ENCODE measurements at places on chromosomes 2 and 18.

GRCh38 chr2:121375621-121376159, 90.7 kb upstream of the TFCP2L1 start:
- no peak for DNase-seq

DNA sequence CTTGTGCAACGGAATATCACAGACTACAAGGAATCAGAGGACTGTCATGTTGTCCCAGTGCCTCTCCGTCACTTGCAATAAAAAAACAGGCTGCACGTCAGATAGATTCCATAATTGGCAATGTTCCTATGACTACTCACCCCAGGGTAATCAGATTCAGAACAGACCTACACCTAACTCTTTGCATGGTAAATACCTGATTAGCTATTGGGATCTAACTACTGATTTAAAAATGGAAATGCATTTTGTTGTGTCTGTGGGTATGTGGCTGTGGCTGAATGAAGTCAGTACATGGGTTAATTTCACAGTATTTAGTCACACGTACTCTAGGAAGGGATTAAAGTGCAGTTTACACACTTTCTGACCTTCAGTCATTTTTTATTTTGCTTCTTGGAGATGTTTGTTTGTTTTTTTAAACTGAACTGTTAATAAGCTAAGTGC, 91.7 kb downstream of the SCN3A start:
- no peak for DNase-seq

DNA sequence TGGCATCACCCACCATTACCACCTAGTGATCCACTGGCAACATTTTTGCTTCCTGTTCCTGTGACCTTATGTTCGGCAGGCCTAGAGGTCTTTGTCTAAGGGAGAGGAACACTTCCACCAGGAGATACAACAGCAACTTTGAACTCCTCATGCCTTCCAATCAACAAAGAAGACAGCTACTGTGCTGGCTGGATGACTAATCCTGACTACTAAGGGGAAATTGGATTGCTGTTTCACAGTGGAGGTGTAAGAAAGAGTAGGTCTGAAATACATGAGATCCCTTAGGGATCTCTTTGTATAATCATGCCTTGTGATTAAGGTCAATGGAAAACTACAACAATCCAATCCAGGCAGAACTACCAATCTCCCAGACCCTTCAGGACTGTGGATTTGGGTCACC, 45.2 kb downstream of the EIF2AK3 start:
- DNase-seq: no peak

DNA sequence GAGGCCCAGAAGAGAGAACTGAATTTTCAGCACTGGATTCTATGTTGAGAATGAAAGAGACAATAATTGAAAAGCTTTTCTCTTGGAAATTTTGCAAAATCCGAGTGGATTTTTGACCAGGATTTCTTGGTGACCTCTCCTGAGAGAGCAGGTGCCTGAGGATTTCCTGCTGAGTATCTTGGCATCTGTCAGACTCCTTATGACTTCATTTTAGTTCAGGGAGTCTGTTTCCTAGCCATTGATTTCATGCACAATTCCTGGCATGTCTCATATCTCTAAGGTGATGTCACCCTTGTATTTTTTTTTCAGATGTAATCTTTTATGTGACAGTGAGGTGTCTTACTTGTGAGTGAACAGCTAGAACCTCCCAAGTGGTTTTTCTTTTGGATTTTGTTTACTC, 195.9 kb downstream of the NEDD4L start:
- DNase-seq: no peak

- DNase-seq: peak; percentile 96
Measured at GRCh38 chr18:55097456-55098170, 138.4 kb upstream of the CCDC68 start.

DNA sequence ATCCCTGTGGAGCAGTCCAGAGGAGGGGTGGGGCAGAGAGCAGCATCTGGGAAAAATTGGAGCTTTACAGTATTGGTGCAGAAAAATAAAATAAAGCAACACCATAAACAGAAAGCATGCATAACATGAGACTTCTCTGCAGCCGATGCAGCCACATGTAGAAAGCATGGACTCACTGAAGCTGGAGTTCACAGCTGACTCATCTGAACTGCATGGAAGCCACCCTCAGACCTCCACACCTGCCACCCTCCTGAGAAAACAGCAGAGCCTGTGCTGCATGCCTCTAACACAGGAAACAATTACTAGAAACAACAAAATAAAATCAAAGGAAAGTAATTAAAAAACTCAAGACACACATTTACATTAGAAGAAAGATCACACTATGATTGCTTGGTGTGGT, 169.4 kb upstream of the ALKAL2 start:
- DNase-seq: no peak

GRCh38 chr18:35728676-35729075, 147.1 kb downstream of the GALNT1 start:
- DNase-seq: no peak

DNA sequence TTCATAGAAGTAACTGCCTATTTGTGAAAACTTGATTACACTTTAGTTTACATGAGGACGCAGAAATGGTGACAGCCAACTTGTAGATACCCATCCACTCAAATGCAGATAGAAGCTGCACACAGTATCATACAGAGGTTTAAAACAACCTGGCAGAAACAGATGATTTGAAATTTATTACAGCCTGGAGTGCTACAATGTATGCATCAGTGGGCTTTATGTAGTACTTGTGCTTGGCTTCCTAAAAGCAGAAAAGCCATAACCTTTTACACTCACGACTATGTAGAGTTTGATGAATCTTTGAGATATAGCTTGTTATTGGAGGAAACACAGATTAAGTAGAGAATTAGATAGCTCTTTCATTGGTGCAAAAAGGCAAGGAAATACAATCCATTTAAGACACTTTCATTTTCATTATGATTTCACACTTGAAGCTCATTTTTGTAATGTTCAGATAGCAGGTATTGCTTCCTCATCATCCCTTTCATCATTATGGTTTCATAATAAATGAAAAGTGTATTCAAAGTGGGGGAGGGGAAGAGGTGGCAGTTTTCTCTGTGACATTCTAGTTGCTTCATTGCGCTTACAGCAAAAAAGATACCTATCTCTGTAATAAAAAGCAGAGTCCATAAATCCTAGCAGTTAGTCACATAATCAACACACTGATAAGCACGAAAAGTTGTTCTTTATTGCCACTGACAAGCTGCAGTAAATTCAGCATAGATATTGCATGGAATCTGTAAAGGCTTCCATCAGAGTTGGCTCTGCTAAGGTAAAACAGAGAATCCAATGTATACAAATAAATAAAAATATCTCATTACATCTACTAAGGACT, 789.8 kb upstream of the FSHR start:
- DNase-seq: peak; percentile 79

DNA sequence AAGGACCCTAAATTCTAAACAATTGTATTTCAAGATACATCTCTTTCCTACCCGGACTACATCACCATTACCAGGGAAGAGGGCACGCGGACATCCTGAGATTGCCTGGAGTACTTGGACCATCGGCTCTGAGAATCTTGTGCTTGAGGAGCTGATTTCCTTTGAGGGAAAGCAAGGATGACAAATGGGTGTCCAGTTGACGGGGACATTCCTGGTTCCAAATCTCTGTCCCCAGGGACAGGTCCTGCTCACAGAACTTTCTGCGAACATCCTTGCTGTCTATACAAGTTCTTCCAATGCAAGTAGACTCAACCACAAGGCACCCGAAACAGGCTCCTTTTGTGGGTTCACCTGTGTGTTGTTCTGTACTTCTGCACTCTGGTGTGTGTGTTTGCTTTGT, 289.5 kb upstream of the MYT1L start:
- no peak for DNase-seq

DNA sequence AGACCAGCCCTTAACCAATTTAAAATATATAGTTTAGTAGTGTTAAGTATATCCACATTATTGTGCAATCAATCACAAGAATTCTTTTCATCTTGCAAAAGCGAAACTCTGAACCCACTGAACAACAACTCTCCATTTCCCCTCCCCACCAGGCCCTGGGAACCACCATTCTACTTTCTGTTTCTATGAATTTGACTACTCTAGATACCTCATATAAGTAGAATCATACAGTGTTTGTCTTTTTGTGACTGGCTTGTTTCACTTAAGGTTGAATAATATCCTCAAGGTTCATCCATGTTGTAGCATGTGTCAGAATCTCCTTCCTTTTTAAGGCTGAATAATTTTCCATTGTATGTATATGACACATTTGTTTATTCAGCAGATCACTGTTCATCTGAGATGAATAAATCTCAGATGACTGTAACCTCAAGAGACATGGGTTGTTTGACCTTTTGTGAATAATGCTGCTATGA, 8.1 kb upstream of the SOS1 start:
- DNase-seq: no peak

GRCh38 chr2:148842050-148842449, 33.0 kb upstream of the KIF5C start:
- DNase-seq: no peak

DNA sequence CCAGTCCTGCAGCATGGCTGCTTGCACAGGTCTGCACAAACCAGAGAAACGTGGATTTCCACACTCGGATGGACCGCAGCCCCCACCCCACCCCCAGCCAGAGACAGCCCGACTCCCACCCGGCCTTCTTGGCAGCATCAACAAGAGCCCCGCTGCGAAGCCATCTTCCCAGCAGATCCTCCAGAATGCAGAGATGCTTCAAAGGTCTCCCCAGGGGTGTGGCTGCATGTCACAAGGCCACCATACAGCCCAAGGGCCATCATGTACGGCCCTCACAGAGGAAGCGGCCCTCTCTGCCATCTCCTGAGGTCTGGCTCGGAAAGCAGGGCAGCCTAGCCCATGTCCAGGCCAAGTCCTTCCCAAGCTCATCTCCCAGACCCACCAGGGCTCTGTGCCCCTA, 11.5 kb downstream of the DNMT3A start:
- DNase-seq: no peak

DNA sequence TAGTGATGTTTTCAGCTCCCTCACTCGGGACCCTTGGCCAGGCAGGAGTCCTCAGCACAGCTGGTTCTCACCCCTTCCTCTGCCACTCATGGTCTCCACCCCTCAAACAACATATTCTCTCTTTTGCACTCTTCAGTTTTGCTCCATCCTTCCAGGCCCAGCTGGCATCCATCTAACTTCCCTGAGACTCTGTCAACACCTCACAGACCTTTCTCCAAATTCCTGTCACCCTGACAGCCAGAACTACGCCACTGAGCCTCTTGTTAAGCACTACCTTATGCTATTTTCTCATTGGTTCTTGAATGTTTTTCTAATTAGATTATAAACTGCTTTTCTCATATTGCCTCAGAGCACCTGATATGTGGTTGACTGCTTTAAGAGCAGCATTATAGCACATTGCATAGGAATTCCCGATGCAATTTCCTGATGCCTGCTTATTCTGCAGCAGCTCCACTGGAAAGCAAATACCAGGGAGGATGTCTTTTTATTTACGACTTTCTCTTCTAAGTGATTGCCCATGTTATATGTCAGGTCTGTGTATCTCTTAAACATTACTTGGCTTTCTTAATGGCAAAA, 12.4 kb upstream of the INO80C start:
- no peak for DNase-seq

DNA sequence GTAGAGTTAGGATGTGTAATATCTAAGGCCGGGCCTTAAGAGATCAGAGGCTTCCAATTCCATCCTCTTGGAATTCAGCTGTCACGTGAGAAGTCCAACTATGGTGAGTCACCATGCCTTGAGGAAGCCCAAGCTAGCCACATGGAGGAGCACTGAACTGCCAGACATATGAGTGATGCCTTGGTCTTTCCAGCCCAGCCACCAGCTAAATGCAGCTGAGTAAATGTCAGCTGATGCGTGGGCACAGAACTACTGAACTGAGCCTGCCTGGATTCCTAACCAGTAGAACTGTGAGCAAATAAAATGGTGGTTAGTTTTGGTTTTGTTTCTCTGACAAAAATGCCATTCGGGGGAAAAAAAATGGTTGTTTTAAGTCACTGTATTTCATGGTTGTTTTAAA, 153.7 kb upstream of the SERTAD2 start:
- DNase-seq: no peak

- no peak for DNase-seq
Measured at GRCh38 chr2:16664052-16664731, 1.4 kb downstream of the CYRIA start.

DNA sequence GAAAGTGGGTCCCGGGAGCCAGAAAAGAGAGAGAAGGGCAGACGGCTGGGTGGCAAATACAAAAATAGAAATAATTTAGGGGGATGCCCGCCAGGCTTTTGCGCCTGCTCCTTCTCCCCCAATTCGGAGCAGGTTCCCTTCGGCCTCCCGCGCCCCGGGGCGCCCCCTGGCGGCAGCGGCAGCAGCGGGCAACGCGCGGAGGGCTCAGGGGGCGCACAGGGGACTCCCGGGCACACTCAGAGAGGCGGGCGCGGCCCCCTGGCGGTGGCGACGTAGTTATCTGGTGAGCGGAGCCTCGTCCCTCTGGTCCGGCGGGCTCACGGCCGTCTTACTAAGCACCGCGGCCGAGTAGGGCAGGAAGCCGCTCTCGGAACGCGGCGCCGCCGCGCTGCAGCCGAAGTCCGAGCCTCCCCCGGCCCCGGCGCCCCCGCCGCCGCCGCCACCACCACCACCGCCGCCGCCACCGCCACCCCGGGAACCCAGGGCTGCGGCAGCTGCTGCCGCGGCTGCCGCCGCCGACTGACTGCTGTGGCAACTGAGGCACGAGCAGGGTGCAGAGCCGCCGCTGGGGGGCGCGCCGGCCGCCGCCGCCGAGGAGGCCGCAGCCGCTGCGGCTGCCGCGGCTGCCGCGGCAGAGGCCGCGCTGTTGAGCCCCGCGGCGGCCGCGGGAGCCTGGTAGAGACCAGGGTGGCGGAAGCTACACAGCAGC, 3.8 kb downstream of the EVX2 start:
- peak; percentile 93 for DNase-seq

DNA sequence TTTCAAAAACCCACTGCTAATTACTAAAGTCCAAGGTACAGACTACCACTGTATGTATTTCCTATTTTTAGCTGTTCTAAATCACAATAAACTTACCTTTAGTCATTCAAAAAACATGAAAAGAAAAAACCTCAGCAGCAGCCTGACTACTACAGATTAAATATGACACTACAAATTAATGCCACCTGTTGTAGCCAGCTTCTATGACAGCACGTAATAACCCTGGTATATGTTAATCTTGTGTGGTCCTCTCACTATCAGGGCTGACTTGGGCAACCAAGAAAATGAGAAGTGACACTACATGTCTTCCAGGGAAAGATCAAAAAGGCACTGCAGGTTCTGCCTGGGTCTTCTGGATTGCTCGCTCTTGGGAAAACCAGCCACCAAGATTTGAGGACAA, 90.6 kb upstream of the FAM124B start:
- no peak for DNase-seq

- no peak for DNase-seq
Measured at GRCh38 chr2:104861351-104862057, 7.6 kb downstream of the POU3F3 start.

All from NCI-H1417 (cell line).